ENCODE measurements at places on chromosomes 11 and 22.

GRCh38 chr11:44618561-44619425, 53.3 kb downstream of the CD82 start:
- DNase-seq = no peak

DNA sequence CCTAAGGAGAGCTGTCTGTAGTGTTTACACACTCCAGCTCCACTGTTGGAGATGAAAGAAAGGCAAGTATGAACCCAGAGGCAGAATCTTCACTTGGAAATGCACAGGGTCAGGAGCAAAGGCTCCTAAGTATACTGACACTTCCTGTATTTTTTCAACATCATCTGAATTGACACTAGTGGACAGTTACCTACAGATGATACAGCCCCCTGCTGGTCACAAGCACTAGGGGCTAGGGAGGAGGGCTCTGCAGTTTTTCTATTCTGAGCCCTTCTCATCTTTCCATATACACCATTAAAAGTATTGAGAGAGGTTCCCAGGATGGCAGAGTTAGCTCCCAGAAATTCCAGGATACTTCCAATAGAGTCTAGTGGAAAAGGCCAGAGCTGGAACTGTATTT, 290.3 kb upstream of the API5 start:
- DNase-seq = no peak

- no peak for DNase-seq
Measured at GRCh38 chr11:34068111-34068510, 16.6 kb downstream of the CAPRIN1 start.

GRCh38 chr22:20245577-20246367, 22.3 kb downstream of the RTN4R start:
- no peak for DNase-seq

- no peak for DNase-seq
Measured at GRCh38 chr22:30424534-30425326, 838 bp upstream of the MTFP1 start.

DNA sequence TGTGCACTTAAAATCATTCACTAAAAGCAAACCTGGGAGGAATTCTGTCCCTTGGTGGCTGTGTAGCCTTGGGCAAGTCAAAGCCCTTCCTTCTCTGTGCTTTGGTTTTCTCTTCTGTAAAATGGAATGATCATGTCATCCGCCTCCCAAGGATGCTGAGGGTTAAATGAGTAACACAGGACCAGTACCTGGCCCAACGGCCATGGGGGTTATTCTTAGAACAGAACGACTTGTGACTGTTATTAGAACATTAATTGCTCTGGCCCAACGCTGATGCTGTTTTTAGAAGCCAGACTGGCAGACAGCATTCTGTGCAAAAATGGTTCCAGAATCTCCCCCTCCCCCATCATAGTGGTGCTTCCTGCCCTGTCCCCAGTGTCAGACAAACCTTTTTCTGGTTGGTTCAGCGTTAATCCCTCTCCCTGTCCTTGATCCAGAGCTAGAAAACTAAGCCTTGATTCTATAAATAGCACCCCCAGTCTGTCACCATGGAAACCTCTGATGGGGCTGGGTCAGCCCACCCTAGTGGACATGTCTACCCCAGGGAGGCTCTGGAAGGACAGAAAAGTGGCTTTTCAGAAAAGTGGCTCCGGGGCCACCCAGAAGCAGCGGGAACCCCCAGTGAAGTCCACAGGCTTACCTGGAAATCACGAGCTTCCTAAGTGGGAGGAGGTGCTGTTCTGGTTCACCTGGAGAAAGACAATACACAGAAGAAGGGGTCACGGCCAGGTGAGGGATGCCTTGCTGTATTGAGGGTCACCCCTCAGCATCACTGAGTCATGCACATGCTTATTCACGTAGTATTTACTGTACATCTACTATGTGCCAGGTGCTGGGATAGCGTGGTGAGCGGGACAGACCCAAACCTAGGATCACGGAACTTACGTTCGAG, 15.5 kb upstream of the TFIP11 start:
- no peak for DNase-seq

DNA sequence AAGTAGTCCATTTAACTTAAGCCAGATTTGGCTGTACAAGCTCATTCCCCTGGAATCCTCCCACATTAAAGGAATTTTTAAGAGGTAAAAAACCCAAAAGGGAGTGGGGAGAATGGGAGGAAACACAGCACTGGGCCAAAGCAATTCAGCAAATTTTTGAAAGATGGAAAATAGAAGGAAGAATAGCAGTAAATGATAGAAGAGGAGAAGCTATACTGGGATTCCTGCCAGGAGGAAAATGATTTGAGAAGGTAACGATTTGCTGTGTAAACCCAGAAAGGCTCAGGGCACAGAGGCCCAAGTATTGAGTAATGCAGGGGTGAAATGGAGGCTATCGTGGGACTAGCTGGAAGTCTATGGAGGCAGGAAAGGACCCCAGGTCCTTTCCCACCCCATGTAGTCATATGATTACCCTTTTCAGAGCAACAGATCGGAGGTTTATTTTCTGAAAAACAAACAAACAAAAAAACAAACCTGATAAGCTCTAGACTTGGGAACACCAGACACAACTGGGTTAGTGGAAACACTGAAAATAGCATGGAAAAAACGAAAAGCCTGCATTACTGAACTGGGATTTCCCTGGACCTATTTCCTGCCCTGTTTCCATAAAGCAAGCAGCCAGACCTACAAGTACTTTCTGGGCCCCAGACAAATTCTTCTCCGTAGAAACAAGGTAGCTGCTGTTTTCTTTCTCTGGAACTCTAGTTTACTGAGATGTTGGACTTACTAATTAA, 140.0 kb downstream of the SWAP70 start:
- no peak for DNase-seq

DNA sequence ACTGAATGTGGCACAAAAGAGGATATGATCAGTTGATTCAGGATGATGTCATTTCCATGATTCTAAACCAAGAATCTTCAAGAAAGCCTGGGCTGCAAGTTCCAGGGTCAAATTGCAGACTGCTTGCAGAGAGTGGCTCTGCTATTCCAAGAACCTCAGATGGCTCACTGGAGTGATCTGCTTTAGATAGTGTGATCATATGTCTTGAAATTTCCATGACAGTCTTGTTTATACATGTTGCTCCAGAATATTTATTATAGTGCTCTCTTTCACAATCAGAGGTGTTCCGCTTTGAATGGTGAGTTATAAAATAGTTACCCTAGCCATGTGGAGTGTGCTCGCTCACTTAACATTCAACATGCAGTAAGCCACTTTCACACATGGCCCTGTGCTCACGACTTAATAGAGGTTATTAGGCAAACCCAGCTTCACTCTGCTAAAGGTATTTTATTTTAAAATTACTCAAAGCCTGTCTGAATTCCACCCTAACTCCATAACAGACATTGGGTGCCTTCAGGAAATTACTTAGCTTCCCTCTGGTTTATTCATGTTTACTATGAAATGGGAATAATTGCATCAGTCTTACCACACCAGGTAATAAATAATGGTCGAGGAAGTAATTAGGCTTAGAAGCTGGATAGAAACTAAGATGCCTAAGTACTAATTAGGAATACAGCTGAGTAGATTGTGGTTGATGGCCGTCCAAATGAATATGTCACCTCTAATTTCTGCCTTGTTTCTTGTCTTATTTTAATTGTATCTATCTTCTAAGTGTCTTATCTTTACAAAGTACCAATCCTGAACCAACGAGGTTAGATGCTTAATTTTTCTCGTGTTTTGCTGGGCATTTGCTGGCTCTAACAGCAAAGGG, 187.9 kb downstream of the ETS1 start:
- DNase-seq = no peak

DNA sequence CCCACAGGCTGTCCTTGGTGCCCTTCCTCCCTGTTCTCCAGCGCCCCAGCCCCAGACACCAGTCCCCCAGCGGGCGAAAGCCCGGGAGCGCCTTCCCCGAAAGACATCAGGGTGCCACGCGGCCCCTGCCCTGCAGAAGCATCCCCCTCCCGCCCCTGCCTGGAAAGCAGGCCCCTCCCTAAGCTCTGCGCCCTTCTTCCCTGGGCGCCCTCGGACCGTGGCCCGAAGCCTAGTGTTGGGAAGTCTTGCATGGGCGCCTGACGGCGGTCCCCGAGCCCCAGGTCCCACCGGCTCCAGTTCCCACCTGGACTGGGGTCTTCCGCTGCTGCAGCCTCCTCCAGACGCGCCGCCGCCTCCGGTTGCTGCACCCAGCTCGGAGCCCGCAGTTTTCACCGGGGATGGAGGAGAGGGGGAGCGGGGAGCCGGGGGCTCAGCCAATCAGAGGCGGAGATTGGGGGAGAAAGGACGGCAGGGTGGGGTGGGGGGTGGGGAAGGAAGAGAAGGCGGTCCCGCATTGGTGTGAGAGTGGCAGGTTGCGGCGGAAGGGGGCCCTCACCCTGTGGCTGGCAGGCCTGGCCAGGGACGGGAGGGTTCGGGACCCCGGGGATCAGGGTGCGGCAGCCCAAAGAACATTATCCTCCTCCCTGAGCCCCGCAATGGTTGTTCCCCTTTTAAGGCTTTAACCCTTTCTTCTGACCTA, at the start of gene THY1:
Gene THY1 (minus strand): TSS at position 364 of the 700 bp plus-strand sequence. CDS start 2,267 bp downstream, outside the sequence.
- DNase-seq = no peak

- no peak for DNase-seq
Measured at GRCh38 chr11:81995889-81996288, 737.8 kb downstream of the FAM181B start.

DNA sequence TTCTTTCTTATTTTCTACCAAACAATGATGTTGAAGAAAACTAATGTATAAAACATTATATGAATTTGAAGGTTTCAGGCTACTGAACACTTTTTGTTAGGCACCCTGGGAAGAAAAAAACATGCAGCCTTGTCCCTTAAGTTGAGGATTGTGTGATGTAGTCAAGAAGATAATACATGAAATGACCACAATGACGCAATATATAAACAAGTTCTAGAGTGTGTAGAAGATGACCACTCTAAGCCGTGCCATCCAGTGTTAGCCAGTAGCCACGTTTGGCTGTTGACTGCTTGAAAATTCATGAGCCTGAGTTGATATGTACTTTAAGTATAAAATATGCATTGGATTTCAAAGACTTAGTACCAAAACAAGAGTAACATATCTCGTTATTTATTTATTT, 16.2 kb downstream of the SWAP70 start:
- no peak for DNase-seq

DNA sequence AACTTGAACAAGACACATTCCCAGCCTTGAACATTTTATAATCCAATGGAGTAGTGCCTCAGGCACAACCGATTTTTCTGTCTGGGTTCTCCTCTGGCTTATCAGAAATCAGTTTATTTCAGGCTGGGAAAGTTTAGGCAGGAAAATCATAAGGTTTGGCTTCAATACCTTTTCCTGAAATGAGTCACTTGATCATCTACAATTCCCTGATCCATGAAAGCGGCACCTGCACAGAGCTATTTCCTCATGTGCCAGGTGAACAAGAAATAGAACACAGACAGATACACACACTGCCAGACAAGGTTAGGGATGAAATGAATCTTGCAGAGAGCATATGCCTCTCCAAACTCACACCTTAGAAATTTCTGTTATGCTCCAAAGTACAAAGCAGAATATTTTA, 106.7 kb upstream of the OR9G4 start:
- DNase-seq = no peak

GRCh38 chr22:35430897-35431322, 31.0 kb downstream of the MCM5 start:
- DNase-seq = peak; percentile 49

GRCh38 chr11:77647654-77648305, 10.2 kb upstream of the CLNS1A start:
- DNase-seq = no peak

- DNase-seq = no peak
Measured at GRCh38 chr22:29148826-29149225, 56.9 kb upstream of the EMID1 start.

Data from activated CD4-positive, alpha-beta T cell treated with anti-CD3 and anti-CD28 coated beads, Interleukin-2, amount 50 U/mL, for 24 hours (primary cell).